ENCODE measurements at places on chromosomes 12 and 14. TPM values are rescaled to one million over a fixed set of nuclear protein-coding genes. Genes with fewer than 3 reads are reported as not detected.
A peak's percentile ranks its signal among the peaks of the same experiment; 100 is the strongest.

DNA sequence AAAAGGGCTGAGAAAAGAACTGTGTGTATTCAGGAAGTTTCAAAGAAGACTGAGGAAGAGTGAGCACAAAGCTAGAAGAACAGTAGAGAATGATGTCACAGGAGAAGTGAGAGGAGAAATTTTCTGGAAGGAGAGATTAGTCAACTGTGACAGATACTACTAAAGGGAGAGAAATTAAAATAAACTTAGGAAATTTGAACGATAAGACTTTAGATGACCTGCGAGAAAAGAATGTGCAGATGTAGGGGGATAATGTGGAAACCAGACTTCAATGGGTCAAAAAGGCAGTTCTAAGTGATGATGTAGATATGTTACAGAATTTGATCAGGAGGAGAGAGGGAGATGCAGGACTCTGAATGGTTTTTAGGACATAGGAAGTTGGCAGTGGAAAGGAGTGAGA lies 287.4 kb downstream of the SYT1 start:
- H3K4me3 ChIP-seq, result no peak overlapping the region
- H3K27me3 ChIP-seq, result no peaks in the 10 kb centered on the region
- no peak for DNase-seq
- no peaks in the 10 kb centered on the region for H3K36me3 ChIP-seq
- no peaks in the 10 kb centered on the region for H3K4me1 ChIP-seq

GRCh38 chr12:50926415-50926814 lies 25.9 kb upstream of the HIGD1C start:
- no peak for DNase-seq
- H3K36me3 ChIP-seq, result peaks cover 3% of the 10 kb centered on the region
- peaks cover 12% of the 10 kb centered on the region for H3K4me1 ChIP-seq
- H3K27ac ChIP-seq, result peak overlapping the region; percentile 49
- no peaks in the 10 kb centered on the region for H3K27me3 ChIP-seq

DNA sequence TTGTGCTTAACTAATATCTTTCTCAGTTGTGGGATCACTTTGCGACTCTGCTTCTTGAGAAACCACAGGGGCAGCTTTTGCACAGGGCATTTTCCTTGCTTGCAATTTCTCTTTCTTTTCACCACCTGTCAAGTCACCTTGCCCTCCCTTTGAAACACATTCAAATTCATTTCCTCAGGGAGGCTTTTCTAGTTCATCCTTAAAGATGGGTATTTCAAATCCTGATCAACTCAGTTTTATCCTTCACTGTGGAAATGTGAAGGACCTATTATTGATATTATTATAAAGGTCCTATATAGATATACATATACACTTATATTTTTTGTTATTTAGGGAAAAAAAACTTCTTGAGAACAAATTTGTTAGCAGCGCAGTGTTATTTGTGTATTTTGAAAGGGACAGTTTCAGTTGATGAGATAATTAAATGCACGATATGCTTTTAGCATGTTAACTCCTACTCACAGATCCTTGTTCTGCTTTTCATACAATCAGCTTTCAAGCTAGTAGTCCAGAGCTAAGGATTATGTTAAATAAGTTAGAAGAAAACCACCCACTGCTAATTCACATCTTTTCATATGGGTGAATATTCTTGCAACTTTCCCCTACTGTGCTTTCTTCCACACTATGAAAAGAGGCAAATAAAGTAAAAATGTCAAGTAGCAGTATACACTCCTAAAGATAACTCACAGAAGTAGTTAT lies 501.4 kb upstream of the RGS6 start:
- no peaks in the 10 kb centered on the region for H3K27me3 ChIP-seq
- DNase-seq, result no peak
- H3K4me3 ChIP-seq, result no peak overlapping the region
- H3K4me1 ChIP-seq, result no peaks in the 10 kb centered on the region

GRCh38 chr14:96038920-96039632 lies at the start of gene C14orf132:
Gene C14orf132, plus strand, starts transcription at chr14:96039362. Its CDS starts 139 bp downstream, at chr14:96039501.
- no peaks in the 10 kb centered on the region for H3K27me3 ChIP-seq
- no peak within 1 kb of the TSS for H3K27ac ChIP-seq
- DNase-seq, result peak; percentile 68
- H3K4me1 ChIP-seq, result no peaks in the 10 kb centered on the region
- peak within 1 kb of the TSS; percentile 59 for H3K4me3 ChIP-seq
- no peaks in the 10 kb centered on the region for H3K36me3 ChIP-seq

DNA sequence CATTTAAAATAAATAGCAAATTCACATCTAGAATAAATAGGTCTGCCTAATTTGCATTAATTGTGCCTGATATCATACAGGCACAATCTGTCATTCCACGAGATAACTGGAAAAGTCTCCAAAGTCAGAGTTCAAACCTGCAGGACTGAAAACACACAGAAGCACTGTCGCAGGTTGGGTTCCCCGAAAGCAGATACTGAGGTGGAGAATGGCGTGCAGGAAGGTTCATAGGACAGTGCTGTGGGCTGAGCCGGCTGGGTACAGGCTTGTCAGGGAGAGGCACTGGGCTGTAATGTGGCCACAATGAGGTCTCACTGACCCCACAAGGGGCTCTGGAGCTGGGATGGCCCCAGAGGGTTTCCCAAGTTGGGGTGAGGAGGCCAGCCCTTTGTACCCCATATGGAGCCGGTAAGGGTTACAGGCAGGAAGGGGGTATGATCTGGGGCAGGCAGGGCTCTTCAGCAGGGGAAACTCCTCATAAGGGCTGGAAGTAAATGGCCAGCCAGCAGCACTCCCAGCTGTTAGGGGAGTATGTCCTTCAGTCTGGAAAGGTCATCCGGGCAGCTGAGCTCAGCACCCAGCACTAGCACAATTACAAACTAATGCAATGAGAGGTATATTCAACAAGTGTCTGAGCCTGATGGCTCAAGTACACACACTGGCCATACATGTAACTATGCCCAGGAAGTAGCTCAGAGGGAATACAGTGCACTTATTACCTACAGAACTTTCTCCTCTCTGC lies 68.5 kb downstream of the NT5DC3 start:
- no peaks in the 10 kb centered on the region for H3K27me3 ChIP-seq
- DNase-seq, result no peak
- peaks cover 4% of the 10 kb centered on the region for H3K4me1 ChIP-seq
- H3K27ac ChIP-seq, result no peak overlapping the region

Gene GPR137C
- 7.1 TPM for total RNA-seq

Gene TMEM117
- 17.7 TPM for total RNA-seq

DNA sequence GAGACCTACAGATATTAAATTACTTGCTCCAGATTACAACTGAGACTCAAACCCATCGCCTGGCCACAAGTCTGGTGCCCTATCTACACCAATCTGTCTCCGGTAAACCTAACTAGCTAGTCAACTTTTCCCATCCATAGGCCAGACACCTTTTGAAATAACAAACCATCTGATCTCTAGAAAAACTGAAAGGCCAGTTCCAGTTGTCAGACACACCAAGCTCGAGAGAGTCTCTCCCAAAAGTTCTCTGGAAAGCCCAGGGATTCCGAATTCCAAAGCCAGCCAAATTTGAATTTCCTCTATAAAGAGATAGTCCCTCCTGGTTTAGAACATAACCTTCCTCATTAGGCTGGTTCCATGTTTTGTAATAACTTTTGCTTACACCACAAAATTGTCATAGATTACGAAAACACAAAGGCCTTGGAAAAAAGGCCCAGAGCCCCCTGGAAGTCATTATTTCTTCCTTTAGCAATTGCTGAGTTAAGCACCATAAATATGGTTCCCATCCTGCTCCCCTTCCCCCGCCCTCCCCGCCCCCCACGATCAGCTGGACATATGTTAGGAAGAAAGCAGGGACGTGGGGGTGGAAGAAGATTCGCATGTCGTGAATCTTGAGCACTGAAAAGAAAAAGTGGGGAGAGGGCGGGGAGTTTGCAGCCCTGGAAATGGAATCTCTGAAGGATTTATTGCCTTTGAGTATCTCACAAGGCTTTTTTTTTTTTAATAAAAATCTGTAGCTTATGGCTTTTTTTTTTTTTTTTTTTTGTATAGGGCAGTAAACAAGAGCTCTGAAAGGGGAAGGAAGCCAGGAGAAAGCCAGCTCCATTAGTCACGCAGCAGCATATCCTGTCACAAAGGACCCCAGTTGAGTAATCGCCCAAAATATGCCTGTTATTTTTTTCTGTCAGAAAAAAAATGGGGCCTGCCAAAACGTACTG lies 110.4 kb downstream of the ZFP36L1 start:
- no peak for DNase-seq
- H3K27ac ChIP-seq, result peak overlapping the region; percentile 64
- no peaks in the 10 kb centered on the region for H3K27me3 ChIP-seq
- H3K36me3 ChIP-seq, result no peaks in the 10 kb centered on the region
- H3K4me1 ChIP-seq, result peaks cover 26% of the 10 kb centered on the region

Gene KCNH3
- total RNA-seq, result 8.3 TPM

Gene KRT72
- total RNA-seq, result 11.7 TPM

- no peak overlapping the region for H3K4me3 ChIP-seq
- H3K4me1 ChIP-seq, result peaks cover 11% of the 10 kb centered on the region
- no peak overlapping the region for H3K27ac ChIP-seq
- no peaks in the 10 kb centered on the region for H3K36me3 ChIP-seq
- DNase-seq, result no peak
Observed at GRCh38 chr12:18750085-18750484, 12.2 kb downstream of the CAPZA3 start.

GRCh38 chr12:20368114-20368650 lies at the start of gene PDE3A:
Gene PDE3A, plus strand, starts transcription at chr12:20368537. Its CDS starts 748 bp downstream, at chr12:20369285.
- H3K4me3 ChIP-seq, result peak within 1 kb of the TSS; percentile 57
- DNase-seq, result peak; percentile 70
- no peaks in the 10 kb centered on the region for H3K27me3 ChIP-seq
- no peaks in the 10 kb centered on the region for H3K4me1 ChIP-seq
- peak within 1 kb of the TSS; percentile 21 for H3K27ac ChIP-seq

Gene CMTM5
- total RNA-seq, result 0.55 TPM

GRCh38 chr14:96808619-96809406 lies 11.6 kb downstream of the VRK1 start:
- no peak for DNase-seq
- H3K36me3 ChIP-seq, result no peaks in the 10 kb centered on the region
- H3K27me3 ChIP-seq, result no peaks in the 10 kb centered on the region
- no peak overlapping the region for H3K27ac ChIP-seq

DNA sequence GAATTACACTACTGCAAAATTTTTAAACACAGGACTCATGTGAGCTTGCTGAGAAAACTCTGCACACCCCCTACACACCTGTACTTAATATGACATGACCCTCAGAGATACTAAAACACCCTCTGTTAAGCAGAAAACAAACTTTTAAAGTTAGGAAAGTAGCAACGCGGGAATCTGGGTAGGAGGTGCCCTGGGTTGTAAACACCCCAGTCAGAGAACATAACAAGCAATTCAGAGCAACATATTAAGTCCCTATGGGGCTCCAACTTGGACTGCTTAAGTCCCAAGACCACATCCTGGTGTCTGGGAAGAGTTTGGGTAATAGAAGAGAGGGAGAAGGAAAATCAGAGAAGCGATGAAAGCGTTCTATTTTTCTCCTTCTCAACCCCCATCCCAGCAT lies 1.2 kb downstream of the ATF7 start:
- peaks cover 21% of the 10 kb centered on the region for H3K4me1 ChIP-seq
- no peaks in the 10 kb centered on the region for H3K36me3 ChIP-seq
- no peak for DNase-seq
- no peaks in the 10 kb centered on the region for H3K27me3 ChIP-seq
- peak overlapping the region; percentile 85 for H3K4me3 ChIP-seq

Gene USP30
- total RNA-seq, result 49.5 TPM

DNA sequence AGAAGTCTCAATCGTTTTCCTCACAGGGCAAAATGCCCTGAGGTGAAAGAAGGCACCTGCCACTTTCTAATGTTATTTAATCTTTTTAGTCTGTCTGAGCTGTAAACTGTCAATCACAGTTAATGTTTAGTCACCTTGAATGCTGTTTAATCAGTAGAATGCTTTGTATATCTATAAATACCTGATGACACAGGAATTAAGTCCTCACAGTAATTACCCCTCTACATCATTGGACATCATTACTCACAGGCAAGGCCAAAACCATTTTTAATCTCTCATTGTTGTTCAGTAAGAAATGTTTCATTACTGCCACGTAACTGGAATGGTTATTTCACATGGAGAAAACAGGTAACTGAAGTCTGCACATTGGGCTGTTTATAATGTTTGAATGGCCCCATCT lies 178.8 kb downstream of the EXOC5 start:
- peaks cover 11% of the 10 kb centered on the region for H3K4me1 ChIP-seq
- no peaks in the 10 kb centered on the region for H3K36me3 ChIP-seq
- H3K27ac ChIP-seq, result no peak overlapping the region

Gene CMA1
- total RNA-seq, result not detected

Gene HSP90B1
- 257 TPM for total RNA-seq

Gene PPM1H
- total RNA-seq, result 2.5 TPM

Gene CLEC2B
- 5.1 TPM for total RNA-seq

GRCh38 chr12:41962171-41962572 lies 182.5 kb downstream of the GXYLT1 start:
- H3K36me3 ChIP-seq, result no peaks in the 10 kb centered on the region
- H3K4me3 ChIP-seq, result no peak overlapping the region
- no peaks in the 10 kb centered on the region for H3K27me3 ChIP-seq
- DNase-seq, result peak; percentile 60
- no peaks in the 10 kb centered on the region for H3K4me1 ChIP-seq

DNA sequence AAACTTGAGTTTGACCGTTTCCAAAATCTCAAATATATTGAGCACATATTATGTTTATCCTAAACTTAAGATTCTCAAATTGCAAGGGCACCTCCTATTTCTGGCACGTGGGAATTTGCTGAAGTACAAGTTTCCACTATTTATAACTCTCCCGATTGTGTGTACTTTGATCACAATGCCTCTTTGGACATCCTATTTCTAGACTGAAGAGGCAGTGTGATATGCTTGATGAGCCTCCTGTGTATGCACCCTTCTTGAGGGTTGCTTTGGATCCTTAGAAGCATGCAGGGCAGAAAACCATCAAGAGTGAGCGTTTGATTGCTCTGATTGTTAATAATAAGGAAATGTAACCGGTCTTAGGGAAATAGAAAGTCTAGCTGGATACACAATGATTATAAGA lies 218.9 kb upstream of the RBM19 start:
- no peaks in the 10 kb centered on the region for H3K4me1 ChIP-seq
- DNase-seq, result no peak
- H3K27ac ChIP-seq, result no peak overlapping the region

GRCh38 chr12:120916561-120916960 lies 12.4 kb upstream of the SPPL3 start:
- H3K4me1 ChIP-seq, result no peaks in the 10 kb centered on the region
- no peaks in the 10 kb centered on the region for H3K27me3 ChIP-seq

DNA sequence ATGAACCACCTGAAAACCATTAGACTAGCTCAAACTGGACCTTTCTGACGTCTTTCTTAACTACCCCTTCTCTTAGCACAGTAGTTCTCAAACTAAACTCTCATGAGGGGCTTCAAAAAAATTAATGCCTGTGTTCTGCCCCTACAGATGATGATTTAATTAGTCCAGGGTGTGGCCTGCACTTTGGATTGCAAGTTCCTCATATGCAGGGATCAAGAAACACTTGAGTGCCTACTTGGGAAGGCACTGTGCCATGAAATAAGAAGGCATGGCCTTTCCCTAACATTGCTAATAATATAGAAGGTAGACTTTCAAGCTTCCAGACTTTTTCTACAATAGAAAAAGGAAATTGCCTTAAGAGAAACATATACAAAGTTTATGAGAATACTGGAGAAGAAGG lies 22.8 kb upstream of the KLHDC2 start:
- no peak overlapping the region for H3K27ac ChIP-seq
- H3K36me3 ChIP-seq, result no peaks in the 10 kb centered on the region
- no peaks in the 10 kb centered on the region for H3K27me3 ChIP-seq
- H3K4me3 ChIP-seq, result no peak overlapping the region
- DNase-seq, result no peak
